Stimulated activated CD4-positive, alpha-beta T cell treated with anti-CD3 and anti-CD28 coated beads, TNF-alpha, amount 100 ng/mL, for 4 hours (primary cell): ENCODE measurements at places on chromosomes 1 and 21.

DNA sequence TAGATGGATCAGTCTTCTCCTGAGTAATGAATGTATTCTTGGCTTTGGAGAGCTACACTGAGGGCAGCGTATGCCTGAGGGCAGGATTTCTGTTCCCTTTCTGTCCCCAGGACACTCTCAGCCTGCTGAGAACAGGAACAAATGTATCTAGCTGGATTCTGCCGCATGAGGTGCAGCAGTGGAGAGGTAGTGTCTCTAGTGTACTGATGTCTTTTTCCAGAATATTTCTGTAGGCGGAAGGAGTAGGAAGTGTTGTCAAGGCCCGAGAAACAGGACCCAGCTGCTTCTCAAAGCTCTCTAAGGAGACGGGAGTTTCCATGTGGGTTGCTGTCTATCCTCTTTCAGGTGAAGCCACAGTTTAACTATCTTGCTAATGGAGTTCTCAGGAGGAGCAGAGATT, 65.5 kb downstream of the MT1HL1 start:
- no peak for DNase-seq

DNA sequence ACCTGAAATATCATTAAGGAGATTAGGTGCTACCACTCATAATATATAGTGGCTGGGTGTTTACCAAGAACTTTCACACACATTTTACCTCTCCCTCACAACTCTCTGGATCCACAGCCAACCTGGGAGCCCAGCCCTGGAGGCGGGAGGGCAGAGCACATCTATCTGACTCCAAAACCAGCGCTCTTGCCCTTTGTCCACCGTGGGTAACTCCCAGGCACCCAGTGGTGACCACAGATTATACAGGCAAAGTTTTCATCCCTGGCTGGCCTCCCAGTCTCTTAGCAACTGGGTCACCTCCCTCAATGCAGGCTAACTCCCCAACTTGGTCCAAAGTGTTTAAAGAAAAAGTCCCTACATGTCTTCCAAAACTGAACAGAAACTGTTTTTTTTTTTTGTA, 2.4 kb downstream of the PAQR7 start:
- no peak for DNase-seq

DNA sequence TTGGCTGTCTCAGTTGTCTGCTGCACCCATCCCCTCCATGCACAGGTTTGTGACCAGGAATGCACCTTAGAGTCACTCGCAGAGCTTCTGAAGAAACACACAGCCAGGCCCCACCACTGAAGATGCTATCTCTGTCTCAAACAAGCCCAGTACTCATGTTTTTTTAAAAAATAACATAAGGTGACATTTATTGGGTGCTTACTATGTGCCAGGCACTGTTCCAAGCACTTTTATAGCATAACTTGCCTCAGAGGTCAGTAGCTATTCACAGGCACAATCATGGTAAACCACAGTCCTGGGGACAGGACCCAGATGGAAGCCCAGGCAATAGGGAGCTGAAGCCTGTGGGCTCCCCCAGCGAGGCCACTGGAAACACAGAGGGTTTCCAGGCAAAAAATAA, 8.8 kb upstream of the ATP13A2 start:
- DNase-seq, result no peak

DNA sequence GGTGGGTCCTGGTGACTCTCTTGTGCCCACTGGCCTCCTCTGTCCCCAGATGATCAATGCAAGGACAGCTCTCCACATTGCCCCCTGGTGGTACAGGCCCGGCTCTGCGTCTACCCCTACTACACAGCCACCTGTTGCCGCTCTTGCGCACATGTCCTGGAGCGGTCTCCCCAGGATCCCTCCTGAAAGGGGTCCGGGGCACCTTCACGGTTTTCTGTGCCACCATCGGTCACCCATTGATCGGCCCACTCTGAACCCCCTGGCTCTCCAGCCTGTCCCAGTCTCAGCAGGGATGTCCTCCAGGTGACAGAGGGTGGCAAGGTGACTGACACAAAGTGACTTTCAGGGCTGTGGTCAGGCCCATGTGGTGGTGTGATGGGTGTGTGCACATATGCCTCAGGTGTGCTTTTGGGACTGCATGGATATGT, 10.8 kb downstream of the ADAMTSL4 start:
- DNase-seq, result peak; percentile 58
